ENCODE measurements at places on chromosomes 5 and 9.

DNA sequence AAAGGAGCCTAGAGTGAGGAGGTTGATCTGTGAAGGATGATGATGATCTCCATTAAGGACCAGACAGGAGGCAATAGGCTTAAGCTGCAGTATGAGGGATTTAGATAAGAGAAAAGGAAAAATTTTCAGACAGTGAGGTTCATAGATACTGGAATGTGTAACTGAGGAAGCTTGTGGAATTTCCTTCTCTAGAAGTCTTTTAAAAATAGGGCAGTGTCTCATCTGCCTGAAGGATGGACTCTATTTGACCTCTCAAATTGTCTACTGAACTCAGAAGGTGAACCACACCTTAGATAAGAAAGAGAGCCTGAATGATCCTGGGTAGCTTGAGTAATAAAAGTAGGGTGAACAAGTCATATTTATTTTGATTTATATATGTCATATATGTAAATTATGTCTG is 148.2 kb upstream of the CDKN2B start:
- DNase-seq = no peak

DNA sequence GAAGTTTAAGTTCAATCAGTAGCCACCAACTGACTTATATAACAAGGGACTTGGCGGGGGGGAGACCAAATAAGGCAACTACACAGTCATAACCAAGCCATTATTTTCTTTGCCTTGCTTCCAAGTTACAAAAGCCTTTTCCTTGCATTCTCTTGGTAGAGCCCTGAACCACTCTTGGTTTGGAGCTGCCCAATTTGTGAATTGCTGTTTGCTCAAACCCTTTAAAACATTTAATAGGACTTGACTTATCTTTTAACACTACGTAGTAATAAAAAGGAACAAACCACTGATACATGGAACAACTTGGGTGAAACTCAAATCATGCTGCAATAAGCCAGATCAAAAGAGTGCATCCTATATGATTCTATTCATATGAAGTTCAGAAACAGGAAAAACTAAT is 31.7 kb upstream of the MSH3 start:
- no peak for DNase-seq

- no peak for DNase-seq
Observed at GRCh38 chr9:130741831-130742449, 48.4 kb downstream of the EXOSC2 start.

- no peak for DNase-seq
Observed at GRCh38 chr5:176407456-176408251, 8.7 kb downstream of the CLTB start.

DNA sequence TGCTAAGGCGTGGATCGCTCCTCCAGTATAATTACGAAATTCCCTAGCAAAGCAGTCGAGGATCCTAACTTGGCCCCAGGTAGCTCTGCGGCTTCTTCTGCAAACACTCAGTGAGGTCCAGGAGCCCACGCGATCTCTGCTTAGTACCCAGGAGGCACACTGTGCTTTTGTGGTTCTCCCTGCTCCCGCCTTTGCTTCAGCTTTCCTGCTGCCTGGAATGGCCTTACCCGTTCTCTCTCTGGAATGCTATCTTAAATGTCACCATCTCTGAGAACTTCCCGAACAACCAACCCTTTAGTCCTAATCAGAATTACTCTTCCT is 639 bp downstream of the INVS start:
- no peak for DNase-seq

GRCh38 chr5:3004361-3005080 is 253.0 kb upstream of the IRX2 start:
- no peak for DNase-seq

GRCh38 chr9:76687861-76688391 is 76.3 kb upstream of the PCA3 start:
- DNase-seq = no peak

- no peak for DNase-seq
Observed at GRCh38 chr5:67204821-67205220, 8.2 kb upstream of the CD180 start.

DNA sequence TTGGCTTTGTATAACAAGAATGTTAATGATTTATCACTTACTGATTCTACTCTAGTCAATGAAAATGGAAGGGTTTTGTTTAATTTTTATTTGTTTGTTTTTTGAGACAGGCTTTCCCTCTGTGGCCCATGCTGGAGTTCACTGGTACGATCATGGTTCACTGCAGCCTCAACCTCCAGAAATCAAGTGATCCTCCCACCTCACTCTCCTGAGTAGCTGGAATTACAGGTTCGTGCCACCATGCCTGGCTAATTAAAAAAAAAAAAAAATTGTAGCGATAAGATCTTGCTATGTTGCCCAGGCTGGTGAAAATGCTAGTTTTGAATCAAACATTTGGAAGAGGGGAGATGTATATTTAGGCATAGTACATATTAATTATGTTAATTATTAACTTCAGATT is 209.4 kb downstream of the NFIB start:
- no peak for DNase-seq

DNA sequence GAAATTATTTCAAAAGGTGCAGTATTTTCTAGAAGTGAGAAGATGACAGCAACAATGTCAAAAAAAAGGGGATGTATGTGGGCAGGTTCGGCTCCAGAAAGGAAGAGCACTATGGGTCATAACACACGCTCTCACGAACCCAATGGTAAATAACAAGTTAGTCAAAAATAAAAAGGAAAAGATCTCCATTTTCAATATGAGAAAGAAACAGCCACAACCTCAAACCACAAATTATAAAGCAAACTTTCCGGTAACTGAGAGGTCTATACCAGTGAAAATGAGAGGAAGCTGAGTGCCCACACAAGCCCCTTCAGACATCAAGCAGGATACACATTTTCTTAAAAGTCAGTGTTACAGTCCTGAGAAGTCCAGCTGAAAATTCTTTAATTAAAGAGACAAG is 398.5 kb upstream of the RPS23 start:
- no peak for DNase-seq

- no peak for DNase-seq
Observed at GRCh38 chr9:116653348-116654058, 33.6 kb upstream of the TRIM32 start.

- DNase-seq = no peak
Observed at GRCh38 chr5:175697846-175698245, 40.0 kb downstream of the HRH2 start.

- no peak for DNase-seq
Observed at GRCh38 chr9:136603901-136604814, 58.3 kb upstream of the NOTCH1 start.

DNA sequence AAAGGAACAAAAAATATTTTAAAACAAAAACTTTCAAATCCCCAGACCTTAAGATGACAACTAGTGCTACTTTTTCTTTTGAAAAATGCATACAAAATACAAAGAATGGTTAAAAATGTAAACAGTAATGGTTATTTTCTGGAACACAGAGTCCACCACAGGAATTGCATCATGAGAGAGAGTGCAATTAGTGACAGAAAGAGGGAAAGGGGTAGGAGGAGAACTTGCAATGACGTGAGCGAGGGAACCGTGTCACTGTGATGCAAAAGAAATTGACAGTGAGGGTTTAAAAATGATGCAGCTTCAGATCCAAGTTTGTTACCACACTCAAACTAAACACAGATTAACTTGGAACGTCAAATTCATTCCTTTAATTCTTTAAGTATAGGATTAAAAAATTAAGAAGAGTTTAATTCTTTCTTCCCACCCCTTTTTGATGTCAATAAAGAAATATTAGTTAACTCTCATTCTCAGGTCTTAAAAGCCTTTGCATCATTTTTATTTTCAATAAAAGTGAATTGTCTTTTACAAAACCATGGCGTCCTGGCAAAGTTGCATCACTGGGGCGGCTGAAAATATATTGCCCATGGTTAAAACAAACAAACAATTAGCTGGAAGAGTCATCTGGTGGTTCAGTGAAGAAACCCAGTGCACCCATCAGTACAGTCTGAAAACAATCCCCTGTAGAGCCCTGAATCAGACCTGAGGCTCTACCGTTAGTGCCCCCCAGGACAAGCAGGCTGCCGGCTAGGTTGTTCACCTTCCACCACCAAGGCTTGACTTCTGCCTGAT is 39.5 kb downstream of the MACROH2A1 start:
- DNase-seq = no peak

- DNase-seq = no peak
Observed at GRCh38 chr5:61595426-61595825, 263.4 kb downstream of the ZSWIM6 start.

GRCh38 chr5:125812651-125813050 is 610.6 kb upstream of the GRAMD2B start:
- DNase-seq = no peak

GRCh38 chr9:125218621-125219020 is 18.3 kb downstream of the RABEPK start:
- DNase-seq = no peak

- DNase-seq = no peak
Observed at GRCh38 chr5:42855386-42855785, 43.7 kb upstream of the SELENOP start.

GRCh38 chr5:113663879-113664541 is 150.5 kb downstream of the YTHDC2 start:
- DNase-seq = peak; percentile 16

GRCh38 chr5:7391215-7391614 is 4.7 kb upstream of the ADCY2 start:
- DNase-seq = no peak

DNA sequence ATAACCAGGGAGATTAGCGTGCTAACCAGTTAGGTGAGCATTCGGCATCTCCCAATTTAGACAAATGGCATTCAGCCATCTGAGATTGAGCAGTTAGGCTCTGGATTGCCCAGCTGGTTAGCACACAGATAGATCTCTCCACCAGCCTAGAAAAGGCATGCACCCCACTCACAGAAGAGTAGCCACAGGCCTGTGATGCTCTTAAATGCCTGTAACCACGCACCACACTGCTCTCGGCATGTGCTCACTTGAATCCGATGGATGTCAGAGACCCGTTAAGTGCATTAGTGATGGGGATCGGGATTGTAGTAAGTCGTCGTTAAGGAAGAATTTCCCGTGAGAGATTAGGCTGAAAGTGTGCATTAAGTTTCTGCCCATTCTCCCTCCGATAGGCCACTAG is 23.0 kb downstream of the MARCHF6 start:
- no peak for DNase-seq

DNA sequence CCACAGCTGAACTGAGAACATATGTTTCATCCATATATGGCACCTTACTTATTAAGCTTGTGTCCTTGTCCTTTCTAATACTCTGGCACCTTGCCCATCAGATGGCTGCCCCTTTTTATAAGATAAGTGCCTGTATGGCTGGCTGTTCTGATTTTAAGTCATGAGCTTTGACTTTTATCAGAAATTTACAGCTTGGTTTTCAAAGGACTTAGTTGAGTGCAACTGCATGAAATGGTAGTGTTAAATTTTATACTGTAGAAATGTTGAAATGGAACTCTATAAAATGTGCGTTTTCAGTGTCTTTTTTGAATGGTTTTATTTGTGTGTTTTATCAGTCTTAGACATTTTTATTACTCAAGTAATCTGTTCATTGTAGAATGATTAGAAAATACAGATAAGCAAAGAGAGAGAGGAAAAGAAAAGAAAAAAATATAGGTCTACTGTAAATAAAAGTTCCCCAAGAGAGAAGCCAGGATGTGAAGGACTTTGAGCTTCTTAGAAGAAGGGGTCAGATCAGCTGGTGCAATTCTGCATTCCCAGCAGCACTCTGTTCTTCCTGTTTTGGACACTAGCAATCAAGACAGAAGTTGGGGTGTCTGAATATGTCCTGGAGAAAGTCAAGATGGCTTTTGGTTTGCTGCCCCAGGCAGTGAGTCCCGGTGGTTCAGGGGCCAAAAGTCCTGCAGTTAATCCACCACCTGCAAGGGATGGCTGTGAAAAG is 38.9 kb downstream of the ARHGAP26 start:
- DNase-seq = no peak

GRCh38 chr5:58722160-58722559 is 139.3 kb downstream of the RAB3C start:
- DNase-seq = no peak
